GM13976 (cell line): ENCODE measurements at places on chromosomes 13 and 19.

DNA sequence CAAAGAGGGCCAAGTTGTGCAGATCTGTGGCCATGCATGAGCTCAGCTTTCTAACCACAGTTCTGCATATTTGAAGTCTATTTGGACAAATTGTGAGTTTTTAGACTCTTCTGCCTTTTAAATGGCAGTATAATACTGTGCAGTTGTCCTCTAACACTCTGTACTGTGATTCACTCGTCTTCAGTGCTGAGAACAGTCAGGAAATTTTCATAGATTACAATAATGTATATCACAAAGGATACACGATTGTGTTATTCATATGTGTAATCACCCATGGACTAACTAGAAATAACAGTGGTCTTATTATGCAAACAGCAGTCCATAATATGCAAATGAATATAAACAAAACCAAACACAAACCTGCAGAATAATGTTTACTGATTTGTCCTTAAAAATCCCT, 259.1 kb downstream of the PCDH9 start:
- no peak for DNase-seq

- no peak for DNase-seq
Observed at GRCh38 chr19:16668176-16668575, 7.2 kb downstream of the TMEM38A start.

GRCh38 chr13:44157606-44158005, 216.0 kb upstream of the SERP2 start:
- no peak for DNase-seq

DNA sequence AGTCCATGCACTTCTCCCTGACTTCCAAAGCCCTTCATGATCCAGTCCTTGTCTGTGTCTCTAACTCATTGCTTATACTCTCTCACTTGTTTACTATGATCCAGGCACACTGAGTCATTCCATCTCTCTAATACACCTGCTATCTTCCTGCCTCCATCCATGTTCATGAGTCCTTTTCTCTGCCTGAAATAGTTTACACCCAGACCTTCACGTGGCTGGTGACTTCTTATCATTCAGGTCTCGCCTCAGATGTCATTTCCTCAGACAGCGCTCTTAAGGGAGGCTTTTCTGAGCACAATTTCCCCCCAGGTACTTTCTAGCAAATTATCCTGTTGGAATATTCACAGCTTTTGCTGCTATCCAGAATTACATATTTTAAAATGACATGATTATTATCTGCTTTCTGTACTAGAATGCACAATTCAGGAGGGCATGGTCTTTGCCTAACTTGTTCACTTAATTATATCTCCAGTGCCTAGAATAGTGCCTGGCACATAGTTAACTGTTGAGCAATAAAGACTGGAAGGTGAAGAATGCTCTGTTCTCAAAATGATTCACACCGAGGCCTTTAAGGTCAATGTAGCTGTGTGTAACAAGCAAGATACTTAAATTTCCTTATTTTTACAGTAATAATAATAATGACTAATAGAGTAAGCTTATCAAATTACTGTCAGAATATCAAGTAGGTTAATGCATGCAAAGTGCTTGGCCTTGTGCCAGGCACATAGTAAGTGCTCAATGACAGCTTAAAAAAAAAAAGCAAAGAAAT, 183.7 kb upstream of the SPRY2 start:
- DNase-seq, result no peak

DNA sequence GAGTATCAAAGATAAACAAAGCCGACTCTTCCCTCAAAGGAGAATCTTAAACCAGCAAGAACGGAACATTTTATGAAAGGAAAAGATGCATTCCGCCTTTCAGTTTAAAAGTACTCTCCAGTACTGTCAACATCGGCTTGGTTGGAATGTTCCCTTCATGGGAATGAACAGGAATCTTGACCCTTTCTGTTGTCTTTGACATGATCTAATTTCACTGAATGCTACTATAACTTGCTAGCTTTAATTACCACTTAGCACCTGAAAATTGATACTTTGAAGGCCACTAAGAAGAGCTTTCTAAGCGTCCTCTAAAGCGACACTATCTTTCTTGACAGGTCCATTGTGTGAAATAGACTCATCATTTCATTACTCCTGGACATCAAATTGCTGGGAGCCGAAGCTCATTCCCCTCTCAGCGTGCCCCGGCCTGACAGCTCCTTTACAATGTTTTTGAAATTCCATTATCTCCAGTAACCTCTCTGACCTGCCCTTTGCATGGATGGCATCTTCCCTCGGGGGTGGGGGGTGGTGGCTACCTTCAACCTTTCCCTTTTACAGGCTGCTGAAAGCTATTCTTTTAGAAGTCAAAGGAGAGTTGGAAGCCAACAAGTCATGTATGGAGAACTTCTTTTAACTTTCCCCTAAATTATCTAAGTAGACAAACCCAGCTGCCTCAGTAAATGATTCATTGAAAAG, 67.9 kb downstream of the EFNB2 start:
- no peak for DNase-seq
